ENCODE measurements at places on chromosomes 5 and 9.

- DNase-seq = no peak
Observed at GRCh38 chr9:110410961-110411360, 73.3 kb upstream of the TXNDC8 start.

- no peak for DNase-seq
Observed at GRCh38 chr5:34833976-34834793, 4.8 kb upstream of the TTC23L start.

- DNase-seq = peak; percentile 47
Observed at GRCh38 chr9:17462869-17463464, 115.9 kb upstream of the SH3GL2 start.

DNA sequence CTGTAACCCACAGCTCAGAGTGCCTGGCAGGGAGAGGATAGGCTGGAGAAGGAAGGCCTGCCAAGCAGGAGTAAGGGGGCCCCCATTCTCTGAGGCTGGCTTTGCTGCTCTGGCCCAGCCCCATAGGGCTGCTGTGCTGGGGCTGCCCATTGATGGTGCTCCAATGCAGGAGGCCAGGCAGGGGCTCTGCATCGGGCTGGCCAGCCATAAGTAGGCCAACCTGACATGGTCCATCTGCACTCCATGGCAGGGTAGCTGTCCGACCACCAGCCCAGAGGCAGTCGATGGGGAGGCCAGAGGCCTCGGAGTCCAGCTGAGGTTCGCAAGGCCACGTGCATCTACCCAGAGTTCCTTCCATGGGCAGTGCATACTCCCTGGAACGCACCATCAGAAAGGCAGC lies 75.0 kb upstream of the PITX1 start:
- DNase-seq = no peak

- DNase-seq = no peak
Observed at GRCh38 chr9:91536211-91536691, 112.6 kb upstream of the NFIL3 start.

DNA sequence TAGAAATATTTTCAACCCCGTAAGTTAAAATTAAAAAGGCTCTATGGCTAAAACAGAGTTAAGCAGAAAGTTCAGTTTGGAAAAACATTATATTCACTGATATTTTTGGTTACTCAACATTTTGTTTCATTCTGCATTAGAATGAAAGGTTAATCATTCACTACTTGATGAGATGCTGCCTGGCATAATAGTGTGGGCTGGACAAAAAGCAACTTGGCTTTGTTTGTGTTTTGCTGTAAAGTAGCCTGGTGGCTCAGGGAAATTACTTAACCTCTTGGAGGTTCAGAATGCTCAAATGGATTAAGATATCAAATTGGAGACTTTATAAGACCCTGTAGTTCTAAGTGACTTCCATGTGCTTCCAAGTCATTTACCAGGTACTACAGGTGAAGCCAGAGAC lies 367.4 kb upstream of the TRPC7 start:
- no peak for DNase-seq

DNA sequence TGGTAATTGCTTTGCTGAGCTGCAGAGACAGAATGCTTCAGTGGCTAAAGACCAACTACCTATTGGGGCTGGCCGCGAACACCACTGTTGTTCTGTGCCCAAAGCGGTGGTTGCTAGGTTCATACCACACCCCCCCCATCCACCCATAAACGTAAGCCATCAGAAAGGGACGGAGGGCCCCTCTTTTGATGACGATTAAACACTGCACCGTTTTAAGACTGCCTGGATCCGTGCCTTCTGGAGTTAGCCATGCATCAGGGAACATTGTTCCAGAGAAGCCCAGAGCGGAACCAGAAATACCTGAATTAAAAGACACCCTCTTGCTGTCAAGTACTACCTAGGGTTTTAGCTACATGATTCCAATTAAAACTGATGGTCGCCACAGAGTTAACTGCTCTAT lies 369.1 kb upstream of the DAP start:
- DNase-seq = no peak

GRCh38 chr9:108844391-108844790 lies 11.4 kb downstream of the ACTL7B start:
- no peak for DNase-seq

- no peak for DNase-seq
Observed at GRCh38 chr5:96562614-96563013, 99.6 kb upstream of the CAST start.

- DNase-seq = no peak
Observed at GRCh38 chr9:131582056-131582455, 36.7 kb downstream of the PRRT1B start.

- DNase-seq = no peak
Observed at GRCh38 chr5:180001136-180001535, 70.4 kb downstream of the RNF130 start.

DNA sequence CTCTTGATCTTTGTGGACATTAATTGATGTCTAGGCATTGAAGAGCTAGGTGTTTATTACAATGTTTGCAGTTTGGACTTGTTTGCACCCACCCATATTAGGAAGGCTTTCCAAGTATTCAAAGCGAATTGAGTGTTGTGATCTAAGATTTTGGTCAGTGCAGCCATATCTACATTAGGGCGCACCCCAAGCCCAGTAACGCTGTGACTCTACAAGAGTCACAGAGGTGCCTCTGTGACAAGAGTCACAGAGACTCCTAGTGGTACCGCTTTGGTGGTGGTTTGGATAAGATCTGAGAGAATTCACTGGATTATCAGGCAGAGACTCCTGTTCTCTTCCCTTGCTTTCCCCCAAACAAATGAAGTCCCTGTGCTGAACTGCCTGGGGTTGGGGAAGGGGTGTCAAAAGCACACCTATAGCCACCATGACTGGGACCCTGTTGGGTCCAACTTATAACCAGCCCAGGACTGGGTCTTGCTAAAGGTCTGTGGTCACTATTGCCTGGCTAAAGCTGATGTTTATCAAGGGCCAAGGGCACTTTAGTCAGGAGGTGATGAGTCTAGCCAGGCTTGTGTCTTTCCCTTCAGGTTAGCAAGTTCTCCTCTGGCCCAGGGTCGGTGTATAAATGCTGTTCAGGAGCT lies 114.1 kb upstream of the RIOK2 start:
- peak; percentile 37 for DNase-seq

GRCh38 chr5:73793911-73794310 lies 167.9 kb downstream of the ARHGEF28 start:
- DNase-seq = no peak

GRCh38 chr5:127671218-127671617 lies 22.3 kb downstream of the CTXN3 start:
- DNase-seq = no peak

GRCh38 chr5:80672140-80672736 lies 17.5 kb upstream of the DHFR start:
- peak; percentile 67 for DNase-seq

DNA sequence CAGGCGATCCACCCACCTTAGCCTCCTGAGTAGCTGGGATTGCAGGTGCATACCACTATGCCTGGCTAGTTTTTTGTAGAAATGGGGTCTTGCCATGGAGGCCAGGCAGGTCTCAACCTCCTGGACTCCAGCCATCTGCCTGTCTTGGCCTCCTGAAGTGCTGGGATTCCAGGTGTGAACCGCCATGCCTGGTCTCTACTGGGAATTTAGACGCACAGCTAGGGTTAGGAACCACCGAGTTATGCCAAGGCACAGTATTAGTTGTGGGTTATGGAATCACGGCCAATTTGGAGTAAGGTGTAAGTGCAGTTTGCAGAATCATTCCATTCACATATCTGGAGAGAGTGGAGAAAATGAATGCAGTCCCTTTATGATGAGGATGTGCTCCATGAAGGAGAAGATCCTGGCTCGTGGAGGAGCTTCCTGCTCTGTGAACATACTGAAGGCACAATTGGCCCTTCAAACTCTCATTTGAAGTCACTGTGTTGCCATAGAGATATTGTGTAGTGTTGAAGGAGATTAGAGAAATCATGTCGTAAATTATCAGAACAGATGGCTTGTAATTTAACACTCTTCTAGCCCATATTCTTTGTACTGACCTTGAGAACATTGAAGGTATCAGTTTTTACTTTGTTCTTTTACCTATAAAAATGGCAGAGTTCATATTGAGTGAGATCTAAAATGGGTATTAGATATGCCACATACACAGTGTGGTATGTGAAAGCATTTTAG lies 18.8 kb downstream of the TRIO start:
- DNase-seq = no peak

DNA sequence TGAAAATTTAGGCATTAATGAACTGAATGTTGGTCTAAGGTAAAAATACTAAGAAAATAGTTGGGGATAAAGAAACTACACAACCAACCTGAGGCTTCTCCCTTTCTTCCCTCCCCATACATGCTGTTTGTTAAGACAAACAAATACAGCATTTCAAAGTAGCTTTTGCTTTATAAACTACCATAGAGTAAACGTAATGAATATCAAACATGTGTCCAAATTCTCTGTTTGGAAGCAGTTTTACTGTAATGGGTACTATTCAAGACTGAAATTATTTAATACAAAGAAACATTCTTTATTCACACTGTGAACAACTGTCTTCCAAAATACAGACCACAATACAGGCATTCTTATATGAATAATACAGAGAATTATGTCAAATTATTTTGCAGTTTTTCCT lies 52.0 kb downstream of the SLC44A1 start:
- DNase-seq = no peak

GRCh38 chr5:143244000-143244736 lies 159.3 kb downstream of the NR3C1 start:
- DNase-seq = no peak

- DNase-seq = no peak
Observed at GRCh38 chr9:93301911-93302541, 118.1 kb downstream of the WNK2 start.

GRCh38 chr5:133259199-133259997 lies 207.6 kb downstream of the HSPA4 start:
- DNase-seq = no peak

DNA sequence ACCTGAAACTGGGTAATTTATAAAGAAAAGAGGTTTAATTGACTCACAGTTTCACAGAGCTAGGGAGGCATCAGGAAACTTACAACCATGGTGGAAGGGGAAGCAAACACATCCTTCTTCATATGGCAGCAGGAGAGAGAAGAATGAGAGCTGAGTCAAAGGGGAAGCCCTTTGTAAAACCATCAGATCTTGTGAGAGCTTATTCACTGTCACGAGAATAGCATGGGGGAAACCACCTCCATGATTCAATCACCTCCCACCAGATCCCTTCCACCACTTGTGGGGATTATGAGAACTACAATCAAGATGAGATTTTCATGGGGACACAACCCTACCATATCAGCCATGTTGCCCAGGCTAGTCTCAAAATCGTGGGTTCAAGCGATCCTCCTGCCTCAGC lies 143.4 kb downstream of the FGF18 start:
- no peak for DNase-seq

DNA sequence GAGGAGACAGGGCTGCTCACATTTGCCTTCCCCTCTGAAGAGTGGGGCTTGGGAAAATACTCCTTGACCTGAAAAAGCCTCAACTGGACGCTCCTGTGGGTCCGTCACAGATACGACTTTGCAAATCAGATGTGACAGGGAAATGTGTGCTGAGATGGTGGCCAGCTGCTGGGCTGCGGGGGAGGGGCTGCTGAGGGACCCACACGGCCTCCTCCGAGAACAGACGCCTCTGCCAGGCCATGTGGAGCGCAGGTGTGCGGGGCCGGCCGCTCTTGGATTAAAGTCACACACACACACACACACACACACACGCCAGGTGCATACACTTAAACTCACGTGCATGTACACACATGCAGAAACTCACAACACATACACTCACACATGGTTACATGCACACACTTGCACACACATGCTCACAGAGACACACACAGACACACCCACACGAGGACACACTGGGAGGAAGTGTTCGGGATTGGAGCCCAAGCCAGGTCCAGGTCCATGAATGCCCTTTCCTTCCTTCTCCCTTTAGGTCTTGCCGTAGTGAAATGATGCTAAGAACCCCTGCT lies 167.4 kb downstream of the GAPVD1 start:
- no peak for DNase-seq

DNA sequence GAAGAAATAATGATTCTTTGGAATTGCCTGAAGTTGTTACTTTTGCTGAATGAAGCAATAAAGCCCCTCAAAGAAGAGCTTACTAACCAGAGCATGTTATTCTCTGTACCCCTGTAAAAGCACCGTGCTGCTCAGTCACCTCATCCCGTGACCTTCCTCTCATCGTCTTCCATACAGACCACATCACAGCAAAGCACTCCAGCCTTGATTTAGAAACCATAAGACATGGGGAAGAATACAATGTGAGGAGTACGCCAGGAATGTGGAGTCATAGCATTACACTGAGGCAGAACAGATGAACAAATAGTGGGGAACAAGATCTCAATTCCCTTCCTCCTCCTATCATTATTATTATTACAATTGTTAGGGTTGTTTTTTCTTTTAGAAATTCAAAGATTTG lies 49.1 kb downstream of the ERAP1 start:
- DNase-seq = no peak

DNA sequence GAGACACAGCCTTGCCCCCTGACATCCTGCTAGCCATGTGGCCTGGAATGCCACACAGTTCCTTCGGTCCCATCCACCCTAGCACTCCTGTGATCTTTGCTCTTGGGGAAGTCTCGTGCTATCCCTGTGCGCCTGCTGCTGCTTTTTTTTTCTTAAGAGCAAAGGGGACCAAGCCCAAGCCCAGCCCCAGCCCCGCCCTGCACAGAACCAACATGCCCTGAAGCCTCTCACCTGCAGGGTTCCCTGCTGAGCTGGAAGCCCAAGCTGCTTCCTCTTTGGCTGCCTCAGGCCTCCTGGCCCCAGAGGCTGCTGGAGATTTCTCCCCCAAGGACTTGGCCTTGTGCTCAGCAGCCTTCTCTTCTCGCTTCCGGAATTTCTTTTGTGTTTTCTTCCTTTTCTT lies 1.8 kb downstream of the SURF6 start:
- DNase-seq = no peak

DNA sequence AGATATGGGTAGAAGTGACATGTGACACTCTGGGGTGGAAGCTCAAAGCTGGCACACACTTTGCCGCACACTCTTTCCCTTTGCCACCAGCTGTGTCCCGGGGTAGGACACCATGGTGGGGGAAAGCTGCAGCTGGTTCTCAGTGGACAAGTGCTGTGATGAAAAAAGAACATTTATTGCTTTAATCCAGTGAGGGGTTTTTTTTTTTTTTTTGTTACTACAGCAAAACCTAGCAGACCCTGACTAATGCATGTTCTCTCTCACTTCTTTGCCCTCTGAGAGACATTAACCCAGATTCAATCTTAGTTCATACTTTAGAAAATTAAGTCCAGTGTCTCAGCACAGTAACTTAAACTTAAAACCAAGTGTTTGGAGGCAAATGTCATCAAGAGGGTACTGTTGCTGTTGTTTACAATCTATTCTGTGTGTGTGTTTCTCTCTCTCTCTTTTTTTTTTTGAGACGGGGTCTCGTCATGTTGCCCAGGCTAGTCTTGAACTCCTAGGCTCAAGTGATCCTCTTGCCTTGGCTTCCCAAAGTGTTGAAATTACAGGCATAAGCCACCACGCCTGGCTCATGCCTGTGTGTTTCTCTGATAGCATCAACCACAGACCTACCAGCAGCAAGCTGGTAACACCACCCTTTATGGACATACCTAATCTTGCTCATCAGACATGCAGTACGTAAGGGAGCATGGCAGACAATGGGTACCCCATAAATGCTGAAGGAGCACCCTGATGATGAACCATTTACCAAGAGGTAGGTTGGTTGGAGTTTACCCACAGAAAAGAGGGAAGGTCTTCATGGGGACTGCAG lies 84.7 kb upstream of the TBC1D2 start:
- DNase-seq = no peak

- no peak for DNase-seq
Observed at GRCh38 chr9:93089481-93089991, 6.5 kb upstream of the CARD19 start.

GRCh38 chr5:1220831-1221230 lies 4.3 kb upstream of the SLC6A18 start:
- no peak for DNase-seq
